ENCODE measurements at places on chromosomes 3 and 15.

- DNase-seq, result no peak
These were observed 47.3 kb downstream of the TMCO5A start for GRCh38 chr15:37981775-37982174.

DNA sequence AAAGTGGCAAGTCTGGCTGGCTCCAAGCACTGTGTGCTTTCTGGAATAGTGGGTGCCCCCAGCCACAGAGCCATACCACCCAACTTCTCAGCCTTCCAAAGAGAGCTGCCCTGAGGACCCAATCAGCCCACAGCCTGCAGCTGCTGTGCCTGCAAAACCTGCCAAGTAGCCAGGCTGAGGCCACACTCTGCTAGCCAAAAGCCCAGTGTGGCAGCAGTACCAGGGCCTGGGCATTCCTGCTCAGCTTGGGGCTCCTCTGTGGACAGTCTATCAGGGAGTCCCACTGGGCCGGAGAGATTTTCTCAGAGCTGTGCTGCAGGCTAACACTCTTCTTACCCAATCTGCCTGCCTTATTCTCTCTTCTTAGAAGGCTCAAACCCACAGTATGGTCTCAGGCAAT is 136.5 kb downstream of the TPRA1 start:
- no peak for DNase-seq

DNA sequence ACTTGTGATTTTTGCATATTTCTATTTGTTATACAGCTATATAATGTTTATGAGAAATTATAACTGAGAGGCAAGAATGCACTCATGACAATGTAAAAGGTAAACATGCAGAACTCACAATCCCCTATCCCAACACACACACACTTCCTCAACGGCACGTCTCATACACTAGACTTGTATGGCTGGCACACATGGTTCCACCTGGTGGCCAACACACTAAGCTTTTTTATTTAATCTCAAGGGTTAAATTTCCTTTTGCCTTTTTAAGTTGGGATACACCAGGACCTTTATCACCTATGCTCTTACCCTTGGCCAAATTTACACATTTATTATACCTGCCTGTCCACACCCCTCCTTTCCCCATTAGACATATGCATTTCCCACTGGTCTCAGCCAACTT is 88.6 kb upstream of the PSMD6 start:
- no peak for DNase-seq

- DNase-seq, result no peak
These were observed 274.2 kb downstream of the XXYLT1 start for GRCh38 chr3:194996746-194997145.

GRCh38 chr15:98658831-98659699 is 10.7 kb downstream of the IGF1R start:
- no peak for DNase-seq

- DNase-seq, result no peak
These were observed 8.2 kb upstream of the MAP4 start for GRCh38 chr3:48024401-48024800.

DNA sequence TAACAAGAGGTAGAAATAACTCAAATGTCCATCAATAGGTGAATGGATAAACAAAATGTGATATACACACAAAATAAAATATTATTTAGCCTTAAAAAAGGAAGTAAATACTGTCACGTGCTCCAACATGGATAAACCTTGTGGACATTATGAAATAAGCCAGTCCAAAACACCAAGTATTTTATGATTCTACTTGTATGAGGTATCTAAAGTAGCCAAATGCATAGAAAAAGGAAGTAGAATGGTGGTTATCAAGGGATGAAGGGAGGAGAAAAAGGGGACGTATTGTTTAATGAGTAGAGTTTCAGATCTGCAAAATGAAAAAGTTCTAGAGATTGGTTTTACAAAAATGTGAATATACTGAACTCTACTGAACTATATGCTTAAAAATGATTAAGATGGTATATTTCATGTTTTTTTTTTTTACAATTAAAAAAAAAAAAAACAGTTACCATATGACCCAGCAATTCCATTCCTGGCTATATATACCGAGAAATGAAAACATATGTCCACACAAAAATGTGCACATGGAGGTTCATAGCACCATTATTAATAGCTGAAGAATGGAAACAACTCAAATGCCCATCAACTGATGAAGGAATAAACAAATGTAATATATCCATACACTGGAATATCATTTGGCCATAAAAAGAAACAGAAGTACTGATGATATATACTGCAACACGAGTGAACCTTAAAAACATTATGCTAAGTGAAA is 29.1 kb upstream of the MAP6D1 start:
- no peak for DNase-seq

DNA sequence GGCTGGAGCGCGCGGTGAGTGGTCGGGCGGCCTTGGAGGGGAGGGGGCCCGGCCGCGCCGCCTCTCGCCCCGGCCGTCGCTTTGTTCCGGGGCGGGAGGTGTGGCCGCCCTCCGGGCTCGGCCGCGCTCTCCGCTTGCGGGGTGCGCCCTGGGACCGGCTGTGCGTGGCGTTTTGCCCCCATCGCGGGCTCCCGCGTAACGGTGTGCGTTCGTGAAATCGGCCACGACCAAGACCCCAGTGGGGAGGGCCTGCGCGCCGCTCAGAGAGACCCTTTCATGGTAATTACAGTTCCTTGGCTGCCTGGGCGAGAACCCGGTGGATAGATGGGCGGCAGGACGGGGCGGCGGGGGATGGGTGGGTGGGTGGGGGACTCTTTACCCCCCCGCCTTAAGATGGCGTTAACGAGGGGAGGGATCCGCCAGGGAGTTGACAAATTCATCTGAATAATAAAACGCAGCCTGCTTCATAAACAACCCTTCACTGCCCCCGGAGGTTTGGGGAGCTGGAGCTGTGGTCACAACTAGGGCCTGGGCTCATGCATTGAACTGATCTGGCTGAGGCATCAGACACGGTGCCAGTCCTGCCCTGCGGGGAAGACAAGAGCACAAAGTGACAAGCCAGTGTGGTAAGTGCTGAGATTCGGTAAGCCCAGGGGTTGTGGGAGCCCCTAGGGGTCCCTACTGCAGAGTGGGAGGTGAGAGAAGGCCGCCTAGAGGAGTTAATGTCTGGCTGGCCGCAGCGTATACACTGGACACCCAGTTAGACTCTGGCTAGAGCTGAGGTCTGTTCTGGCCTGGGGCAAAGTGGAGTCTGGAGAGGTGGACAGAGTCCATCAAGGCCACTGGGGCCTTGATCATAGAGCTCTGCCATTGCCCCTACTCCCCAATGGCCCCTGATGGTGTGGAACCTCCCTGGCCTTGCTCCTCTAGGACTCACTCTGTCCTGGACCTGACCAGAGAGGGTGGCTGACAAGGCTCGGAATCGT is 668 bp downstream of the MRAS start:
- DNase-seq, result no peak

DNA sequence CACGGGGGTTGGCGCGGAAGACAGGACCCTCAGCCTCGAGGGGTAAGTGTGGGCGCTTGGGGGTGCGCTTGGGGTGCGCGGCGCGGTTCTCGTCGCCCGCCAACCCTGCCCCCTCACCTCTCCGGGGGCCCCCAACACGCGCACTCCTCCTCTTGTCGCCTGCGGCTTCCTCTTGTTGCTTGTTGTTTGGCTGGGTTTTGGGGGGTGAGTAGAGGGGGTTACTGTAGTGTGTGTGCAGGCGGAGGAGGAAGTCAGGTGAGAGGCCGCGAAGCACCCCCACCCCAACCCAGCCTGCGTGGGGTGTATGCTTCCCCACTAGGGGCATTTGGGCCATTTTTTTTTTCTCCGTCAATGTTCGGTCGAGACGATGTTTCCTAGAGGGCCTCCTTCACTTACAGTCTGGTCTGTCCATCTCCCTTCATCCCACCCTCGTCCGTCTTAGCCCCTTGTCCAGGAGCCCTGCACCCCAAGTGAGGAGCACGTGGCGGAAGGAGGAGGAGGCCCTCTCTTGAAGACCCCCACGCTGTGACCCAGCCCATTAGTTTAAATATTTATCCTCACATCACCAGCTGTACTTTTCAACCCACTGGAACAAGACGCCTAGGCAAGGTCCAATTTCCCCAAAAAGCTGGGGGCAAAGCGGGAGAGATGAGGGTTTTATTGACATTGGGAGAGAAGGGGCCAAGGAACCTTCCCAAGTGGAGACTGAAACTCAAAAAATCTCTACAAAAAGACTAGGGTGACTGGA is 20.4 kb upstream of the SATB1 start:
- DNase-seq, result peak; percentile 47

DNA sequence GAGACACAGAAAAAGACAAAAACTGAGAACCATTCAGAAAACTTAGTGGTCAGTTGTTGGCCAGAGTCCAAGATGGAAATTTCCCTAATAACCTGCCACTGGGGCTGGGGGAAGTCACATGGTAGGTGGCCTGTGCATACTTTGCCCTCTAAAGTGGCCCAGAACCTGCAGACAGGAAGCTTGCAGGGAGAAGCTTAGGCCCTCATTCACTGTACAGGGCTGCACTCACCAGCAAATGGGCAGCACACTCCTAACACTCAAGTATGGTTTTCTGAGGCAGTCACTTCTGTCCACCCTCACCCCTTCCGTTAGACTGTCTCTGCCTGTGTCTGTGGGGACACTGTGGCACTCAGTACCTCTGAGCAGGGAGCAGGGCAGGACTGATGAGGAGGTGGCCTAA is 14.5 kb upstream of the RNU6-1 start:
- no peak for DNase-seq

DNA sequence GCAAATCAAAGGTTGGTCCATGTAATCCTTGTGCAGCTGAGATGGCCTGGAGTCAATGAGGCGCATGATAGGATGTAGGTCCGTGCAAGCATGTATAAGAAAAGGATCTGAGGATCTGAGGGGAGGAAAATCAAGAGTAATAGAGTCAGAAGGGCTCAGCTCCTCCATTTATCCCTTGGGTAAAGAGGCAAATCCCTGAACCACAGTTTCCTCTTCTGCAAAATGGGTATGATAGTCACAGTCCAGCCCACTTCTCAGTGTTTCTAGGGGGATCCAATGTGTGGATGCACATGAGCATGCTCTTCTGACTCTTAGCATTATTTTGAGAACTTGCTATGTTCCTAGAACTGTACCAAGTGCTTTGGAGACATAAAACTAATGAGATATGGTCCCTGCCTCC is 67.9 kb downstream of the BFSP2 start:
- DNase-seq, result no peak

GRCh38 chr15:30043211-30043655 is 39.5 kb upstream of the GOLGA8J start:
- DNase-seq, result no peak

DNA sequence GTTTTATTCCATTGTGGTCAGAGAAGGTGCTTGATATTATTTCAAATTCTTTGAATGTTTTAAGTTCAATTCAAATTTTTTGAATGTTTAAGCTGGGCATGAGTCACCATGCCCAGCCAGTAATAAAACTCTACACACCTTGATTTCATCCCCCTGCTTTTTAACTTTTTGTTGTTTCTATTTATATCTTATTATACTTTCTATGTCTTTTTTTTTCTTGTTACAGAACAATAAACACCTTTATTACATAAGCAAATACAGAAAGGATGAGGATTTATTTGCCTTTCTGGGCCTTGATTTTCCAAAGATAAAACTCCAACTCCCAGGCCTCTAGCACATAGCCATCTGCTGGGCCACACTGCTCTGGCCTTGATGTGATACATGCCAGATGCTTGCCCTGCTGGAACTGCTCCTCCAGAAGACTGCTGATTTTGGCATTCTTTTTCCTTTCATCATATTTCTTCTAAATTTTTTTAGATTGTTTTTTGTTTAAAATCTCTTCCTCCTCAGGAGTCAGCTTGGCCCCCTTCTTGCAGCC is 14.0 kb downstream of the DNAH12 start:
- no peak for DNase-seq

- no peak for DNase-seq
These were observed 26.1 kb downstream of the SKIL start for GRCh38 chr3:170383567-170383966.

- DNase-seq, result no peak
These were observed 118.5 kb upstream of the LMOD3 start for GRCh38 chr3:69240651-69241568.

DNA sequence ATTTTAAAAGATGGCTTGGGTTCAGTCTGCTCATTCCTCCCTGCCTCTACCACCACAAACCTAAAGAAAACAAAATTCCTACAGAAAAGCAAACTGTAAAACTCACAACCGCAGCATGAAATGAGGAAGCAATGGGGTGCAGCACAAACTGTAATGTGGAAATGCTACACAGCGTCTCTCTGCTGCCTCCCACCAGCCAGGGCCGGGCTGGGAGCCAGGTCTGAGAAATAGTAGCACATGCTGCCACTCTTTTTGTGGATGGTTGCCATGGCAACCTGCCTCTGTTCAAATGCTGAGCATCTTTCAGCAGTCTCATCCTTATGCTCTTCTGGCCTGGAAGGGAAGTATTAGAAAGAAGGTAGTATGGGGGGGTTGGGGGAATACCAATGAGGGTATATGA is 55.4 kb downstream of the EOMES start:
- no peak for DNase-seq

- DNase-seq, result no peak
These were observed 49.7 kb upstream of the MYZAP start for GRCh38 chr15:57541805-57542504.

GRCh38 chr3:11582191-11582968 is 61.3 kb downstream of the VGLL4 start:
- no peak for DNase-seq

DNA sequence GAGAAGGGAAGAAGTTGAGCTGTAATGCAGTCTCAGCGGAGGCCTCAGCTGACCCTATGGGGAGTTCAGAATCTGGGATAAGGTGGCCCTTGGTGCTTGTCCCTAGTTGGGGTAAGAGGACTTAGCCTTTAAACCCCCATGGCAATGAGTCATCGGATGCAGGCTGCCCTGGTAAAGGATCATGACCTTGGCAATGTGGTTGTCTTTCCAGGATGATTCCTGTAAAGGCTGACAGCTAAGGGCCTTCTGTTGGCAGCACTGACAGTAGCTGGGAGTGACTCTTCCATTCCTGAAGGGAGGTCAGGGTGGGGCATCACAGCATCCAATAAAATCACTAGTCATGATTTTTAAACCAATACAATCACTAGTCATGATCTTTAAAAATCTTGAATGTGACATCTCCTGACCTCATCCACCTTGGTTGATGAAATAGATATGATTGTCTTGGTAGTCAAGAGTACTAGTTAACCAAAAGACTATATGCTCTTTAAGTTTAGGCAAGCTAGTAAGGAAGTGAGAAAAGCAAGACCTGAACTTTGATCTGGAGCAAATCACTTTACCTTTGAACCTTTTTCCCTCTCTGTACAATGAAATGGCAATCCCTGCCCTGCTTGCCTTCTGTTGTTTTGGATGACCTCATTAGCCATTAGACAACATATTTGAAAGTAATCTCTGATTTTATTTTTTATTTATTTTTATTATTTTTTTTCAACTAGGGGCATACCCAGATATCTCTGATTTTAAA is 71.3 kb upstream of the CACNA1D start:
- DNase-seq, result no peak

DNA sequence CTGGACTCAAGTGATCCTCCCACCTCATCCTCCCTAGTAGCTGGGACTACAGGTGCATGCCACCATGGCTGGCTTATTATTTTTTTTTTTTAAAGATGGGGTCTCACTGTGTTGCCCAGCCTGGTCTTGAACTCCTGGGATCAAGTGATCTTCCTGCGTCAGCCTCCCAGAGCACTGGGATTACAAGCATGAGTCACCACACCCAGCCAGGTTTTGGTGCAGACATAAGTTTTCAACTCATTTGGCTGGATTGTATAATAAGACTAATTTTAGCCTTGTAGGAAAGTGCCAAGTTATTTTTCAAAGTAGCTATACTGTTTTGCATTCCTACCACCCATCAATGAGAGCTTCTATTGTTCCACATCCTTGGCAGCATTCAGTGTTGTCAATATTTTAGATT is 32.1 kb downstream of the BUB1B start:
- DNase-seq, result no peak

- DNase-seq, result no peak
These were observed 812 bp downstream of the P4HTM start for GRCh38 chr3:48990636-48991469.

GRCh38 chr15:75751891-75752290 is 39.2 kb upstream of the CSPG4 start:
- no peak for DNase-seq

Data from stimulated activated CD8-positive, alpha-beta memory T cell treated with anti-CD3 and anti-CD28 coated beads, Interleukin-7, amount 100 ng/mL, for 1 hour (primary cell).